LHCN-M2 (cell line): ENCODE measurements at places on chromosomes 7 and 10. TPM values are rescaled to one million over a fixed set of nuclear protein-coding genes. Genes with fewer than 3 reads are reported as not detected.

DNA sequence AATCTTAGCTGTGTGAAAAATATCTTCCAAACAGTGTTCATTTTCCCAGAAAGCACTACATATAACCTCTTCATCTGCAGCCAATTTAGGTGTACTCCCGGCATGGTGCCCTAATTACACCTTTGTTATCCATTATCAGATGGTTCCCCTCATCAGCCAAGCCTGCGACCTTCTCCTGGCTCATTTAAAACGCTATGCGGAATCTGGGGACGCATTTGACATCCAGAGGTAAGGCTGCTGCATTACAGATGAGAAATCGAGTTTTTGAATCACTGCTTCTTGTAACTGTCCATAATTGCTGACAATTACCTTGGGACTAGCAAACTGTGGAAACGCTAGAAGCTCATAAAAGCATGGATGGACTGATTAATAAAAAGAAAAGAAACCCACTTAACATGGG lies 109.5 kb downstream of the PARP12 start:
- no peak for DNase-seq

DNA sequence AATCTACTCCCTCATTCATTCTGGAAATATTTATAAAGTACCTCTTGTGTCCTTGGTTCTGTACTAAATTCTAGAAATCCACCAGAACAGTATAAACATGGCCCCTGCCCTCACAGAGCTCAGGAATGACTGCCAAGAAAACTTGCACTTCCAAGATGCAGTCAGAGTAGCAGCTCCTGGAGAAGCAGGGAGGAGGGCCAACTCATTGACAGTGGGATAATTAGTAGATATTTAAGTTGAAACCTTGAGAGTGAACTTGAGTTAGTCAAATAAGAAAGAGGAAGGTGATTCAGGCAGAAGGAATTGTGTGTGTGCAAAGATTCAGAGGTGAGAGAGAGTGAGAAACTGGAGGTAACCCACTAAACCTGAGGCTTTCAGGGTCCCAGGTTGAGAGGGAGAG lies 182.2 kb upstream of the INHBA start:
- DNase-seq: no peak

DNA sequence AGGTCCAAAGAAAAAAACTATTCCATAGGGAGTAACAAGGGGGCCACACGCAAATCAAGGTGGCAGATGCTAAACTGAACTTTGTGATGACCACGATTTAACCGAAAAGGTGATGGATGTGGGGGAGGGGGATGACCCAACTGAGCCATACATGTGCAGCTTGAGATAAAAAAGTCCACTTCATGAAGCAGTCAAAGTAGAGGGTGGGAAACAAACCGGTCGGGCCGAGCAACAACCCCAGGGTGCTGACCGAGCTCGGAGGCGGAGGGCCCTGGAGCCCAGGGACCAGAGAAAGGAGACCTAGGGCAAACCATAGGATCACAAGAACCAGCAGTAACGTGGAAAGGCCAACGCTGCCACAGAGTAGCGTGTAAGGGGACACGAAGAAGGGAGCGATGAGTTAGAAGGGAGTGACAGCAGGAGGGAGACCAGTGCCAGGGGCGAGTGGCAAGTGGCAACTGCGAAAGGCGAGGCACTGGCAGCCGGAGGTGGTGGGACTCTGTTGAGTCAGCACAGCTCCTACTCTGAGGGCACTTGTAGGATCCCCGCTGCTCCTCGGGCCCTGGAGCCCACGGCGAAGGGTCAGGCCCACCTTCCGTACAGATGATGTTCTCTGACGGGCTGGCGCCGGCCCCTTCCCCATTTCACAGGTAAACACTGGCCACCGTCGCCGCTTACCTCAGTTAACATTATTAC lies 540 bp downstream of the SNX13 start:
- peak; percentile 41 for DNase-seq

DNA sequence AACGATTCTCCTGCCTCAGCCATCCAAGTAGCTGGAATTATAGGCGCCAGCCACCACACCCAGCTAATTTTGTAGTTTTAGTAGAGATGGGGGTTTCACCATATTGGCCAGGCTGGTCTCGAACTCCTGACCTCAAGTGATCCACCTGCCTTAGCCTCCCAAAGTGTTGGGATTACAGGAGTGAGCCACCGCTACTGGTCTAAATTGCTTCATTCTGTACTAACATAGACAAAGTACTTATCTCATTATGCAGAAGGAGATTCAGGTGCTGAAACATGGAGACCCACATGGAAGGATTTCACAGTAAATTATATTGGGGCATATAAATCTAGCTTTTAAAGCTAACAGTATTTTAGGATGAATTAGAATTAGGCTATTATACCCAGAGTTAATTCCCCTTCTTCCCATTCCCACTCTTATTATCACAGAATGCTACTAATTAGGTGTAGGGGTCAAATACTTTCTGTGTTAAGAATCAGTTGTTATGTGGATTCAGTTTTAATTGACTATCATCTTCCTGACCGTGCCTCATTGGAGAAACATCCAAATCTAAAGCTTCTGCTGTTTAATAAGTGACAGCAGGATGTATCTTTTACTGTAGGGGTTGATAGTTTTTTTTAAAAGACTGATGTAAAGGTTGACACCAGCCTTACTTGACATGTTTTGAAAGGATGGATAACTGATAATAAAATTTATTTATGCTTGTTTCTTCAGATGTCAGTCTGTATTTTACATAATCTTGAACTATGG lies 27.2 kb downstream of the ADK start:
- DNase-seq: no peak

The SLC16A9 gene
- 0.80 and 0.90 TPM in 2 replicates for total RNA-seq

The EPHB6 gene
- total RNA-seq: 0.32 and 0.69 TPM in 2 replicates

The CPXM2 gene
- total RNA-seq: not detected in 2 replicates

The NSUN6 gene
- 7.2 and 9.3 TPM in 2 replicates for total RNA-seq

GRCh38 chr7:145812218-145812617 lies 304.4 kb upstream of the CNTNAP2 start:
- no peak for DNase-seq

DNA sequence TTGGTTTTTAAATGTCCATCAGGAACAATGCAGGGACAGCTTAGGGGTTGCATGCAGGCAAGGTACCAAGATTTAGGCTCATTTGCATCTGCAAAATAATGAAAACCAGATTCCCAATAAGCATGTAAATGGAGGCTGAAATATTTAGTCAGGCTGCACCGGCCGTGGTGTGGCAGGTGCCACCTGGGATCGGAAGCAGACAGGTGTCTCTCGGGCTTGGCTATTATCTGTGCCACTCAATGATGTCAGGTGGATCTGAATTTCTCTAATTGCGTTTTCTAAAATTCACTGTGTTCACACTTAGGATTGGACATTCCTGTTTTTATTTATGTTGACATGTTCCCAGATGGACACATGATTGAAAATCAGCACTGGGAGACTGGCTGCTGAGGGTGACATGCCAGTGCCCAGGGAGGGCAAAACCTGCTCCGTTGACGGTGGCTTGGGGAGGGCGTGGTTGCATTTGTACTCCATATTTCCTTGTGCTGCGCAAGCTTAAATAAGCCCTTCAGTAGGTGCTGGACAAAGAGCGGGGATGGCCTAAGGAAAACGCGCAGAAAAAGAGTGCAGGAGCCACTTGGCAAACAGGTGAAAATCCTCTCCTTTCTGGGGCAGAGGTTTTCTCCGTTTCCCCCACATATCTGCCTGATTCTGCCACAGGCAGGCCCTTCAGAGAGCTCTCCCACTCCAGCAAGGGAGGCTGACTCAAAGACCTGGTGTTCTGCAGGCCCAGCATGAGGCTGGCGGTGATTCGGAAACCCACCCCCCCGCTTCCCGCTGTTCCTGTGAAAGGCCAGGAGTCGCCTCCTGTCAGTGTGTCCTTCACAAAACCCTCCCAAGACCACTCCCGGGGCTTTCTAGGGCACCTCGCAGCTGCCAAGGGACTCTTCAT lies 142.5 kb downstream of the WDR37 start:
- DNase-seq: no peak

GRCh38 chr7:118214833-118215182 lies 9.7 kb upstream of the ANKRD7 start:
- no peak for DNase-seq

DNA sequence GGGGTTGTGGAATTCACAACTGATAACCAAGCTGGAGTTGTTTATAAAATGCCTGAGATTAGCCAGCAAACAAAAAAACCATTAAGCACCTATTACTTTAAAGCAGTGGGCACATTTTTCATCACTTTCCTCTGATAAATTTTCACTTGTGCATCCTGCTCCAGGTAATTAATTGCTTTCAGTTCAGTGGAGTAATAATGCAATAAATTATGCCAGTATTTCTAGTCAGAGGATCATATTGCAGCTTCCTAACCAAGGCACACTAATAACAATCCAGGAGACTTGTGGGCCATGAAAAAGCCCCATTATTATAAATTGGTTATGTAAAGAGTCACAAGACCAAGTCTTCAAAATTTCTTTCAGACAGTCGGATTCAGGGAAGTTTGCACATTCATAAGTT lies 193.2 kb downstream of the LRMDA start:
- DNase-seq: no peak

GRCh38 chr10:125201108-125201524 lies 40.8 kb upstream of the CTBP2 start:
- DNase-seq: peak; percentile 21

The CCNY gene
- total RNA-seq: 51.6 and 63.7 TPM in 2 replicates

GRCh38 chr7:157520249-157520648 lies 183.4 kb downstream of the DNAJB6 start:
- DNase-seq: no peak

- no peak for DNase-seq
Observed at GRCh38 chr7:48512892-48513291, 341.6 kb downstream of the ABCA13 start.

DNA sequence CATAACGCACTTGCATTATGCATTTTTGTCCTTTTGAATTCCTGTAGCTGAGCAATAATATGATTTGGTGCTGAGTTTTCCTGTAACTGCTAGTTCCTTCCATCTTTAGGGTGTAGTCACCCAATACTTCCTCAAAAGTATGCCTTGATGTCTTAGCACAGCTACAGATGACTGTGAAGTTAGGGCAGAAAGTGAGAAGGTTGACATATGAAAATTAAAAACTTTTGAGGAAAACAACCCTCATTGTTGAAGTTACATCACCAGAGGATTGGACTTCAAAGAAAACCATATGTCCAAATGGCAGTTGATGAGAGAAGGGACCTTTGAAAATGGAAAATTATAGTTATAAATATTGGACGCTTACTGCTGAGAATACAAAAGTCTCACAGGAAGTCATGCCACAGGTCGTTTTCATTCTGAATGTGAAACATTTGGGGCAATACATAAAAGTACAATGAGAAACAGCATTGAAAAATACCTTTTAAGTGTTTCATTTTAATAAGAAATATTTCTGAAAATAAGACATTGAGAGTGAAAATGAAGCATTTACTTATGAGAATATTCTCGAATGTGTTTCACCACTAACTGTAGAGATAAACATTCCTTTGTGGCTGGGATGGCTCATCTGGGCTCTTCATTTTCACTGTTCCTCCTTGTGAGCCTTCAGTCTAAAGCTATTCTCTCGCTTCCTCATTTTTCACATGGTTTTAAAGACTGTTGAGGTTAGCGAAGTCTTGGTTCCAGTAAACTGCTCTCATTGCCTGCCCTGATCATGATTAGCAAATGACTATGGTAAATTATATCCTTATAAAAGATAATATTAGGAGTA lies 61.4 kb upstream of the NME8 start:
- no peak for DNase-seq

The P4HA1 gene
- 124 and 139 TPM in 2 replicates for total RNA-seq

The EIF5AL1 gene
- total RNA-seq: 0.45 and 0.63 TPM in 2 replicates

GRCh38 chr10:93613126-93613525 lies 789 bp downstream of the PDE6C start:
- no peak for DNase-seq
